Activated CD4-positive, alpha-beta T cell treated with anti-CD3 and anti-CD28 coated beads for 36 hours (primary cell): ENCODE measurements at places on chromosomes 6 and 20.

- DNase-seq = no peak
Observed at GRCh38 chr6:2684103-2684749, 66.5 kb downstream of the MYLK4 start.

DNA sequence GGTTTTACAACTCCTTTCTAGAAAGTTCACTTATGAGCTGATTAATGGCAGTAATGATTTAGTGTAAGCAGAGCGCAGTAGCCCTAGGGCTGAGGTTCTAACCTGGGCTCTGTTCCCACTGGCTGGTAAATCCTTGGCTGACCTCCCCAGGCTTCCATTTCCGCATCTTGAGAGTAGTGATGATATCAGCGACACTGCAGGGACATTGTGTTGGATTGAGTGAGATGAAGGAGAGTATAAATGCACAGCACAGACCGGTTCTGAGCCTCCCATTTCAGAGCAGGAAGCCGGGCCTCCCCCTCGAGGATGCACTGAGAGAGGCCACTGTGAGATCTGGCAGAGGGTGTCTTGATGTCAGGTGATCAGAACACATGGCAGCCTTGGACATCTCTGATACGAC lies 477.2 kb upstream of the SULF2 start:
- no peak for DNase-seq

DNA sequence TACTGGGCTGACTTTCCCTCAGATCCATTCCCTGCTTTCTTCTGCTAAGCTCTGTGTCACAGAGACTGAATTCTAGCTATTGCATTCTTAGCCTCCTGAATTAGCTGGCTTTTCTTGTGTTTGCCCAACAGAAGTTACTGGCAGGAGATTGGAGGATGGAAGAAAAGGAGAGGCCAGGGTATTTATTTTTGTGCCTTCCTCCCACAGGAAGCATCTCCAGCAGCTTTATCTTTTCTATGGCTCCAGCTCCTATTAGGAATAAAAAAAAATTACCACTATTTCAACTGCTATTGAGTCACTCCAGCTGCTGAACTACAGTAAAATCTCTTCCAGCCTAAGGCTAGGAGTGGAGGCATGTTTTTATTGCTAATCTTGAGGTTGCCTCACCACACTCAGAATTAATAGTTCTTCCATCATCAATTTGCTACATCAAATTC lies 492.4 kb downstream of the RFPL4B start:
- DNase-seq = no peak

DNA sequence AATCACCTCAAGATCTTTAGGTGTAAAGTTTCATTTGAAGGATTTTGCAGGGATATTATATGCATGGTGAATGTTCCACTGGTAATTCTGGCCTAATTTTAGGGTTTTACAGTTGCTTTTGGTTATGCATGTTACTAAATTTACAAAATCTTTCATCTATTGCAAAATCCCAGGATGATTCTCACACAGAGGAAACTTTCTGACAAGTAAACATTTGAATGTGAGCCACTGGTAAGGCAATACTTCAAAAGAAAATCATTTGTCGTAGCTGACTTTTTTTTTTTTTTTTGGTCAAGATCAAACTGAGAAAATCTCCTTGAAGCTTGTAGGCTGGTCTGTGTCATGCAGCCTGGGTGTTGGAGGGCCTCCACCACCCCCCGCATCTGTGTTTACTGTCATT lies 141.9 kb upstream of the EXOC2 start:
- DNase-seq = no peak

DNA sequence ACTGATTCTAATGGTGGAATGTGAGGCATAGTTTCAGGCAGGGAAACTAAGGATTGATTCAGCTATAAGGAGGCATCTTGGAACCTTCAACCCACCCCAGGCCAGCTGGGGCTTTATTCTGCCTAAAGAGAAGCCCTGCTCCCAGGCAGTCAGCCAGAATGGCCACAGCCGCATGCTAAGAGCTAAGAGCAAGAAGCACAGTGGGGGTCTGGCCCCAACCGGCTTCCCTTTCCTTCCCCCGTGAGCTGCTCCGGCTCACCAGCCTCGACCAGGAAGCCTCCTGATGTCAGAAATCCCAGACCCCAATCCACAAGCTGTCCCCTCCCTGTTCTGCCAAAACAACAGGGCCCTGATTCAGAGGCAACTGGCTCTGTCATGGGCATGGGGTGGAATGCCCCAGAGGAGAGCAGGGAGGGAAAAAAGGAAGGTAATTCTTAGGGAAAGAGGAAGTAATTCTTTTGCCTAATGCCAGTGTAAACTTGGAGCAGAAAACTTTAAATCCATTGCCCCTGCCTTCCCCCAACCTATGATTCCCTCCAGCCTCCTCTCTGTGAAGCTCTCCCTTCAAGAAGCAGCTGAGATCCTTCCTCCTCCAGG lies 6.9 kb downstream of the GRM4 start:
- DNase-seq = no peak

DNA sequence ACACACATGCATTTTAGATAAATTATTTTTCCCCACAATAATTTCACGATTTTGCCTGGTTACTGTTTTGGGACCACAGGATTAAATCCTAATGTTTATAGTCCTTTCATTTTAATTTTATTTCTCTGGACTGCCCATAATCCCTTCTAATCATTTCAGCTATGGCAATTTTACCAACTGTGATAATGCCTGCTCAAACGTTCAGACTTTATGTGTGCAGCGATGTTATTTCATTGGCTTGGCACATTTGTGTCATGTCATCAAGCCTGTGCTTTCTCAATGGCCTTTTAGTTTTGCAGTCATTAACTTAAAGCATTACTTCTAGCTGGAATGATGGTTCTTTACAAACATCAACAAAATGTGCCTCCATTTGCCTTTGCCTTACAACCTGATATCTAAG lies 140.6 kb upstream of the HSF2 start:
- DNase-seq = no peak
